ENCODE measurements at places on chromosomes 11 and 22.

GRCh38 chr11:555227-555779 is 5.2 kb downstream of the LMNTD2 start:
- DNase-seq = no peak

DNA sequence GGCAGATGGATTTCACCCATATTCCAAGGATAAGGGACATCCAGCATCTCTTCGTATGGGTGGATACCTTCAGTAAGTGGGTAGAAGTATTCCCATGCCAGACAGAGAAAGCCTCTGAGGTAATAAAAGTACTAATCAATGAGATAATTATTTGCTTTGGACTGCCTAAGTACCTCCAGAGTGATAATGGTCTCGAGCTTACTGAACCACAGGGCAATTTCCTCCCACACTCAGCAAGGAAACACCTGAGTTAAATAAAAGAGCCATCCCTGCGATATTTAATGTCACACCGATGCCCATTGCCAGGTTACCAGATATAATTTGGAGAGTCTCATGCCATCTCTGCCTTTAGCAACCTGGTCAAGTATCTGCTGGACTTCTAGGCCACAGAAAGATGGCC is 70.6 kb upstream of the MPEG1 start:
- DNase-seq = no peak

GRCh38 chr11:41404109-41404508 is 55.3 kb downstream of the LRRC4C start:
- DNase-seq = no peak

DNA sequence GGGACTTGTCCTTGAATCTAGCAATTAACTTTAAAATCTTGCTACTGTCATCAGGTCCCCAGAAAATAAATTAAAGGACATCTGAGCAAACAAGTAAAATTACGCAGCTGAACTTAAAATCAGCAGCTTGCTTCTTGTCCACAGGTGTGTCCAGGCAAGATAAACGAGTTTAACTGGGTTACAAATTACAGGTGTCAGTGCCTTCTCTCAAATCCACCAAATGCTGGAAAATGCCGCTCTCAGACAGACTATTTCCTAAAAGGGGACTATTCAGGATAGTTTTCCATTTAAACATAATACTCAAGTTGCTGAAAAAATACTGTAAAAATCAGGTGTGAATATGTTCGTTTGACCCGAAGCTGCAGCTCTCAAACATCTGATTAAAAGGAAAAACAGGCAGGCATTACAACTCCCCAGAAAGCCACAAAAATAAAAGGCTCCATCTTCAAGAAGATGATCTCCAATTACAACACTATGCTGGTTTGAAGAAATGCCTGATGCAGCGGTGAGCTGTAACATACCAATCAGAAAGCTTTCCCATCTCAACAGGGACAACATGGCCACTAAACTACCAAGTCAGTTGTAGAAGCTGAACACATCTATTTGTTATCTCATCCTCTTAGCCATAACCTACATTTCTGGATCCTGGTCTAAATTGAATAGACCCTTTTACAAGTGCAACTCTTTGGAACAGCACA is 82.1 kb downstream of the CADM1 start:
- DNase-seq = no peak

DNA sequence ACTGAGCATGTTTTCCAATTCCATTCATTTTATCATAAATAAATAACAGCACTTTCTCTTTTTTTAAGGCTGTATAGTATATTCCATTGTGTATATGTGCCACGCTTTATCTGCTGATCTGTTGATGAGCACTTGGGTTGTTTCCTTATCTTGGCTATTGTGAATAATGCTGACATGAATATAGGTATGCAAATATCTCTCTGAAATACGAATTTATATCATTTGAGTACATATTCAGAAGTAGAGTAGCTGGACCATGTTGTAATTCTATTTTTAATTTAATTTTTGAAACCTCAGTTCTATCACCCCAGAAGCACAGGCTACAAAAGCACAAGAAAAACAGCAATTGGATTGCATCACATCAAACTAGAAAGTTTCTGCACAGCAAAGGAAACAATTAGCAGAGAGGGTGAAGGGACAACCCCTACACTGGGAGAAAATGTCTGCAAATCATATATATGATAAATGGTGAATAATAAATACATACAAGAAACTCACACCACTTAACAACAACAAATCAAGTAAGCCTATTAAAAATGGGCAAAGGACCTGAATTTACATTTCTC is 43.4 kb downstream of the XKR3 start:
- DNase-seq = no peak

GRCh38 chr11:45949992-45950407 is 27.5 kb downstream of the LARGE2 start:
- no peak for DNase-seq

DNA sequence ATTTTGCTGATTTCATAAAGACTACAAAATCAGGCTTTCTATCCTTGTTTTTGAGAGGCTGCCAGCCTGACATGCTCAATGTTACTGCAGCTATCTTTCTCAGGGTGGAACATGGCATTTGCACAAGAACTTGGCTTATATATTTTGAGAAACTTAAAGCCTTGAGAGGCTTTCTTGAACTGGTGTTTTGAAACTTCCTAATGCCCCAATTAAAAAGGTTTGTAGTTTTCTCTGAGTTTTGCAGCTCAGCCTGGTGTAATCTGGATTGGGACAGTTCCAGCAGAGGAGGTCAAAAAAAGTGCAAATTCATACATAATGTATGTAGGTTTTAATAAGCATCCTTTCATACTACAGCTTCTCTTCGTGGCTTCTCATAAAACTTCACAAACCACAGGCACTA is 223.4 kb downstream of the FAM76B start:
- DNase-seq = no peak

GRCh38 chr22:50031189-50032091 is 18.9 kb upstream of the IL17REL start:
- no peak for DNase-seq

DNA sequence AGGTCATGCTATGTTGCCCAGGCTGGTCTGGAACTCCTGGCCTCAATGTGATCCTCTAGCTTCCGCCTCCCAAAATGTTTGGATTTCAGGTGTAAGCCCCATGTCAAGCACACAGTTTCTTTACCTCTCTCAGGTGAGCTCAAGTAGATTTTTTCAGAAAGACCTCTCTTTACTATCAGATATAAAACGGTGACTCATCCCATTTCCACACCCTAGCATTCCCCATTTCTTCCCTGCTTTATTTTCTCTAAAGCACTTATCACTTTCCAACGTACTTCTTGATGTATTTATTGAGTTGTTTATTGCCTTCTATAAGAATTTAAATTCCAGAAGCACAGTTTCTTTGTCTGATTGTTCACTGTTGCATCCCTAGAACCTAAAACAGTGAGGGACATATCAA is 3.7 kb downstream of the TSG101 start:
- DNase-seq = no peak

DNA sequence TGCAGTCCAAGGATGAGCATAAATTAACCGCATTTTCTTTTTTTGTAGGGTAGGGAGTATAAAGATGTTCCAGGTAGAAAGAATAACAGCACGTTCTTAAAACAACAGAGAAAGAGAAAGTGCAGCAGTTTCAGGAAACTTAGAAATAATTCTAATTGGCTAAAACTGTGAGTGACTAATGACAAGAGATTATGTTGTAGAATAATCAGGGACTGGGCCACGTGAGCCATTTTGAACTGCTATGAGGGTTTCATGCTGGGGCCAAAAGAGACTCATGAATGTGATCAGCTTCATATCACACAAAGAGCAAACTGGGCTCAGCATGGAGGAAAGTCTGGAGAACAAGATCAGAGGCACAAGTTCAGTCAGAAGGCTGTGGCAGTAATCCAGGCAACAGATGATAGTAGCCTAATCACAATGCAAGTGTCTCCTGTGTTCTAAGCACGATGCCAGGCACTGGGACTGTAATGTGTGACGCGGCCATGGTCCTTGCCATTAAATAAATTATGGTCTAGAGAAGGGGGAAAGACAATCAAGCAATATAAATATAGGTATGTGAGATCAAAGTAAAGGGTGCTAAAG is 17.9 kb downstream of the CWF19L2 start:
- DNase-seq = no peak

DNA sequence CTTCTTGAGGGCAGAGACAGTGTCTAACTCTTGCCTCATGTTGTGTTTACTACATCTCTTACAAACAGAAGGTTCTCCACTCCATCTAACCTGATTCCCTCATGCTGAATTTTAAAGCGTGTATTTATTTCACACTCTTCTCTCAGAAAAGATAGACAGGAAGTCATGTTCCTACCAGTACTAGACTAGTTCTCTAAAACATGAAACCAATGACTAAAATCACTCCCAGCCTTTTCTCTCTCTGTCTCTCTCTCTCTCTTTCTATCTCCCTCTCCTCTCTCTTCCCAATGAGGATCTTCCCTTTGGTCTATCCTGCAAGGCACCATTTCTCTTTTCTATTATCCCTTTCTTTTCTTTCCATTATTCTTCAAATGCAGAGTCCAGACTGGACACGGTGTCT is 391.9 kb upstream of the CADM1 start:
- no peak for DNase-seq

- DNase-seq = no peak
These were observed 54.0 kb upstream of the SEZ6L start for GRCh38 chr22:26115266-26115665.

DNA sequence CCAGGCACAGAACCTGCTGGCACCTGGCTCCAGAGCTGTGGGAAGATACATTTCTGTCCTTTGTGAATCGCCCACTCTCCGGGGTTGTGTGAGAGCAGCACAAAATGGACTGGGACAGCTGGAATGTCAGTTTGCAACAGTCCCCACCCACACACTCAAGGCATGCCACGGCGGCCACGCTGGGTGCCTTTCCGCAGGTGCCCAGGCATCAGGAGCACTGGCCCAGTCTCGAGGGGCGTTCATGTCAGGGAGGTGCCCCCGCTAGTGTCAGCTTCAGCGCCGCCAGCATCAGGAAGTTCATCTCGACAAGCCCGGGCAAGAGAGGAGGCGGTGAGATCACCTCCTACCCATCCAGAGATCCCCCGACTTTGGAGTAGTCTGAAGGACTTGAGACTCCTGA is 2.1 kb downstream of the TP53AIP1 start:
- no peak for DNase-seq

- DNase-seq = no peak
These were observed 2.9 kb upstream of the MMP3 start for GRCh38 chr11:102846292-102846691.

DNA sequence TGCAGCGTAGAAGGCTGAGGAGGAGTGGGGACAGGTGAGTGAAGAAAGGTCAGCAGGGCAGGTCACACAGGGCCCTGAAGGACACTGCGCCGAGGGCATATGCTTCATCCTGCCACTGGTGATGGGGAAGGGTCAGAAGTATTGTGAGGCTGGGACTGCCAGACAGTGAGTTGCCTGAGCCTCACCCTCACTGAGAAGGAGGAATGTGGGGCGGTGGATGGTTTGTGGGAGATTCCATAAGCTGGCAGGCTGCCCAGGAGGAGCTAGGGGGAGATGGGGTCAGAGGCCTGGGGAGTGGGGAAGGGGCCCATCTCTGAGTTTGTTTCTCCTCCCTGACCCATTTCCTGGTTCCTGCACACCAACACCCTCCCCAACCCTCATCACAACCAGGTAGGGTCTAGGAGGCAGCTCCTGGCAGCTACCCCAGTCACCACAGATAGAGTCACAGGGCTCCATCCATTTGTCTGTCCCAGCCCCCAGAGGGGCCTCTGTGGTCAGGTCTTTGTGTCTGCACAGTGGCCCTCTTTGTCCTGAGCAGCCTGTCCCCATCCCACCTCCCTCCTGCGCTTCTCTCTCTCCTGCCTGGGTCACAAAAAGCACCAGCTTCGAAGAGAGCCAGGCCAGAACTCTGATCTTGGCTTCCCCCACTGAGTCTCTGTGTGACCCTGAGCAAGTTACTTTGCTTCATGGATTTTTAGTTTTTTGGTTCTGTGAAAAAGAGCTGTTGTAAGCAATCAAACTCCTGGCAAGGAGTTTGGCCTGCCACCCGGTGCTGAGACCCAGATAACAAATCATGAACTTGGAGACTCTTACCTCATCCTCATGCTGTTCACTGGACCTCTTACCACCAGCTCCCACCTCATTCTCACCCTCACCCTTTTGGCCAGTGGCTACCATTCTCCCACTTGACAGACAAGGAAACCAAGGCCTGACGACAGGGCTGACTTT is 4.6 kb upstream of the P2RY2 start:
- no peak for DNase-seq

GRCh38 chr11:113693030-113693429 is 13.1 kb downstream of the TMPRSS5 start:
- DNase-seq = no peak

- no peak for DNase-seq
These were observed 17.5 kb upstream of the CD3E start for GRCh38 chr11:118287006-118287405.

- no peak for DNase-seq
These were observed at the start of gene PLEKHA7 for GRCh38 chr11:17014321-17014832. Gene PLEKHA7, minus strand, starts transcription at chr11:17014414. Its CDS starts 13 bp downstream, at chr11:17014401.

DNA sequence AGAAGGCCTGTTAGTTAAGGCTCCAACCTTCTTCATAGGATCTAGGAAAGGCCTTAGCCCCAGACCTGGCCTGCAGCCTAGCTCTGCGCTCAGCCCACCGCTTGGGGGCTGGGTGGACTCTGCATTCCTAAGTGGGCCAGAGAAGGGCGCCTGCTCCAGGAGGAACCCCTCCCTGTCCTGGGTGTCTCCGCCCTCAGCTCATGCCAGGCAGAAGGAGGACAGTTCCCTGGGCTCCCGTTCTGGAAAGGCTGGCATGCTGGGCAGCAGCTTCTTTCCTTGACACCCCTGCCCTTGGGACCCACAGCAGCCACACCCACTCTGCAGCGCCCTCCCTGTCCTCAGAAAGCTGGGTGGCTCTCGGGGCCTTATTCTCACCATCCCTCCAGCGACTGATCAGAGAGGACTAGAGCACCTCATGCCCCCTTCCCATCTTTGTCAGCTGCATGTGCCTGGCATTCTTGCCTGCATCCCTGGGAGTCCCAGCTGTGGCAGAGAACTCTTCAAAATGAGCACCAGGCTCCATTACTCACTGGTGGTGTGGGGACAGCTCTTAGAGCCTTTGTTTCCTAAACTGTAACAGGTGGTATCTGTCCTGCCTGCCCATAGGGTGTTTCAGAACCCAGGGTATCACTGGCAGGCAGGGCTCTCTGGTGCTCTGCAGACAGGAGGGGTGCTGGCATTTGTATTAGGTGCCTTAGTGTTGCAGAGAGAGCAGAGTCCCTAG is 20.3 kb upstream of the MYRF start:
- no peak for DNase-seq

DNA sequence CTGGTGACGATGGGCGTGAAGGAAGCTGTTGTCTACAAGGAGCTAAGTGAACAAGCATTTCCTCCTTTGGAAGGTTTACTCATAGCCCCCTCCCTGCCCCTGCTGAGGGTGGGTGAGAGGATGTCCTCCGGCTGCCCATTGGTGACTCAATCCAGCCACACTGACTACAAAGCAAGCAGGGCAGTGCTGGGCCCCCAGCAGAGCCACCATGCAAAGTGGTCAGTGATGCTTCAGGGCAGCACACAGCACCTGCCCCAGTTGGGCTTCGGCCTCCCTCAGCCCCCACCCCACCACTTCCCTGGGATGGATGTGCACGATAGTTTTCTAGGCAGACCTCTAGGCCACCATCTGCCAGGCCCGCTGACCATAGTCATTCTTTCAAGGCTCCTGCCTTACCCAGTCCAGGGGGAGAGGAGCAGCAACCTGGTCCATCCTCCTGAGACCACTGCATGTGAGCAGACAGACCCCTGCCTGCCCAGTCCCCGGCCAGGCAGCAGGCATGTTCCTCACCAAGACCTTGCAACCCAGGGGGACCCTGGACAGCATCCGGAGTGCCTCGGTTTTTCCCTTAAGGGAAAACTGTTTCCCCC is 125.1 kb downstream of the BCR start:
- DNase-seq = no peak
